ENCODE measurements at places on chromosomes 12 and 14.

DNA sequence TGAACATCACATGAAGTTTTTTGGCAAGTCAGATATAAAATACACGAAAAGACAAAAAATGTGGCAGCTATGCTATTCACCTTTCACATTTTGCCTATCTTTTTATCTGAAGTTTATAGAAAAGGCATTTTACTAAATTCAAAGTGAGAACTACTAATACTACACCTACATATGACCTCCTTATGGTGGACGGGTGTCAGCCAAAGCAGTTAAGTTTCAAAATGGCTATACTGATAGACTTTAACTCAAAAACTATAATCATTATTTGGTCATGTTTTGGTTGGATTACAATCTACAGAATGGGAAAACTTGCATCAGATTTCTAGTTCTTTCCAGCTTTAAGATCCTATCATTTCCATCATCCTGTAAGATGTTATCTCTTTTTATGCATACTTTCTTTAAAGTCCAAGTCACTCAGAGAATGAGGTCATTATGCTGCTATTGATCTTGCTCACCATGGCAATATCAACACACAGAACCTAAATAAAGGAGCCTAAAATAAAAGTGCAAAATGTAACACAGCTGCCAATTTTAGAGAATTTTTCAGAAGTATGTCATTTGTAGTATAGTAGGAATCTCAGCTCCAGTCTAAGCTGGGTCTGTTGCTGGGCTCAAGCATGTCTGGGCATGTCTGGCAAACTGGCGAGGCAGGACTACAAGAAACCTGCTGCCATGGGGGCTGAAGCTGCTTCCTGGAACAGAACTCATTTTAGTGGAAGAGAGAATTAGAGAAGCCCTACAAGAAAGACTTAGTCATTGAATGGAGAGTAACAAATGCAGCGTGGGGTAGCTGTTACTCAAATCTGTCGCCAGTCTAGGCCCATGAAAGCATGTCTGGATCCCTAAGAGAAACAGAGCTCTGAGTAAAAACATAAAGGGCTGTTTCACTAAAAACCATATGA, 7.6 kb upstream of the AEBP2 start:
- no peak for DNase-seq

- DNase-seq: no peak
Observed at GRCh38 chr12:52089491-52089890, 10.0 kb downstream of the SMIM41 start.

DNA sequence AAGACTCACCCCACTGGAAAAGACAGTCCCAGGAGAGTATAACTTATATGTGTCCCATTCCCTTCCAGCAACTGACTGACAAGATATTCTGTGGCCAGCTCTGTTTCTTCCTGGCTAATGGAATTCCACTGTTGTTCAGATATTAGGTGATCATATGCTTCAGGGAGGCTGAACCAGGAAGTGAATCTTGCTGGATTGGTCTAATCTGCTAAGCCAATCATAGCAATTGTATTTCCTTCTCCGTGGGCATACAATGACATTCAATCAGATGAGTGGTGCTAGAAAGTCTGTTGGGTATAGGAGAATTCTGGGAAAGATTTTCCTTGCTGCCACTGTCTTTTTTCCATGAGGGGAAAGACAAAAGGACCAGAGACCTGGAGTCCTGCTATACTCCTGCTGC, 12.1 kb downstream of the PYGL start:
- no peak for DNase-seq

DNA sequence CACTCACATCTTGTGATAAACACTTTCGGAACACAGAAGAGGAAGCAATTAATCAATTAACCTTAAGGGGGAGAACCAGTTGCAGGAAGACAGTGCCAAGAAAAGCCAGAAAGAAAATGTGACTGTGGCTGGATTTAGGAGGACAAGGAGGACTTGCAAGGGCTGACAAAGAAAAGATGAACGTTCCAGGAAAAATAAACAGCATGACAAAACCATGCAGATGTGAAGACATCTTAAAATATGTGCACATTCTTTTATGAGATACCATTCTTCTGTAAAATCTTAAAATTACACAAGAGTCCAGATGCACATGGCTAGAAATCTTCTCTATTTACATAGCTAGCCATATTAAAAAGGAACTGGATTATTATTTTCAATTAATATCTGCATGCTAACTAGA, 33.4 kb downstream of the KITLG start:
- no peak for DNase-seq

DNA sequence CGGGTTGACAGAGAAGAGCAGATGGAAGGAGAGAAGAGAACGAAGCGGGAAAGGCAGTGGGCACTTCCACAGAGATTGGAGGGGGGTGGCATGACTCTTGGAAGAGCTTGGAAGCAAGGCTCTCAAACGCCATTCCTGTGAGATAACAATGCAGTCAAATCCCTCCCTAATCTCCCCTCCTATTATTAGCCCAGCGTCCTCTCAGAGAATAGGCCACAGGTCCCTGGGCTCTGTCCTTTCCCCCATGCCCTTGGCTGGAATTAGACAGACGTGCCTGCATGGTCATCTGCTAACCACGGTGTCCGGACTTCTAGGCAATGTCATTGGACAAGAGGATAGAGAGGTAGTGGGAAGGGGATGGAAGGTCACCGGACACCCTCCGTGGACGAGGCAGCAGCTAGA, 8.0 kb upstream of the MYH7 start:
- DNase-seq: no peak

GRCh38 chr14:90629471-90629870, 186.8 kb downstream of the TTC7B start:
- no peak for DNase-seq

DNA sequence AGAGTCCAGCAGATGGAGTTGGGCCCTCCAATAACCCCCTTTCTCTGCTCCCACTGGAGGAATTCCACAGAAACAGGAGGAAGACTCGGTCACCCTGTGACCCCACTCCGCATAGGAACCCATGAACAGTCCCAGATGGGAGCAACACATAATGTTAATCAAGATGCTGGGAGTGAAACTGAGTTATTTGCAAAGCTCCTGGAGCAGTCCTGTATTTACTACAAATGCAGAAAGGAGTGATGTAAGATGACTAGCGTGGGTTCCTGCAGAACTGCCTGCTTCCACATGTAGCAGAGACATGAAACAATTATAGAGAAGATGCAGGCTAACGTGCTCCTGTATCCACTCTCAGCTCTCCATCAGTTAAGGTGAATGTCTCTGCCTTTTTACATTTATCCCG, 274.7 kb downstream of the FOXN3 start:
- DNase-seq: no peak

Measured in stimulated activated CD8-positive, alpha-beta memory T cell treated with anti-CD3 and anti-CD28 coated beads, Interleukin-7, amount 100 ng/mL, for 1 hour (primary cell).